Aorta (tissue), 5 donors: ENCODE measurements at places on chromosomes 1 and 21. TPM values are rescaled to one million over a fixed set of nuclear protein-coding genes. Genes with fewer than 3 reads are reported as not detected.

DNA sequence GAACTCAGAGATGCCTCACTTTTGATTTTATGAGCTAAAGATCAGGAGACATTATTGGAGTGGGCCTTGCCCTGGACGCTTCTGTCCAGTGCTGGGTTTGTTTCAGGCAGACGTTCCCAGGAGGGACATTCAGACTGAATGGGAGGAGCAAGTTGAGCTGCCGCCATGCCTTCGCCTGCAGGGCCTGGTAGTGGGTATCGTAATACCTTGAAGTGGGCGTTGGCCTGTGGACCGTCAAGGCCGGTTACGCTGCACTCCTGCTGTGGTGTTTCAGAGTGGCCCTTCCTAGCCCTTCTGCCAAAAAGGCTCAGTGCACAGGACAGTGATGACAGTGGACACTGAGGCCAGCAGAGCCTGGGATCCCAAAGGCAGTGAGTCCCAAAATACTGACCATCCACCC, 1.6 kb downstream of the FAM3B start:
- DNase-seq = no peak

DNA sequence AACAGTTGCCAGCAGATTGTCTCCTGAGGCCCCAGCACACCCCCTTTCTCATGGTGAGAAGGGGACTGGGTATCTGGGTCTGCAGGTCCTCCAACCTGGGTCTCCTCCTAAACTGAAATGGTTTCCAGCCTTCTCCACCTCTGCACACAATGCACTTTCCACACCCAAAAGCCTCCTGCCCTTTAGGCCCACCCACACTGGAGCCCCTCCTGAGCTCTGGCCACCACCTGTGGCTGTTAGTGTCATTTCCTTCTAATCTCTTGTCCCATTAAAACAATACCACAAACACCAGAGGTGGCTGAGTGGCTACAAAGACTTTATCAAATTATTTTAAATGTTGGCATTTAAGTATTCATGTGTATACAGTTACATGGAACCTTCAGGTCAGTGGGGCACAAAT, 11.5 kb downstream of the GPR3 start:
- no peak for DNase-seq

DNA sequence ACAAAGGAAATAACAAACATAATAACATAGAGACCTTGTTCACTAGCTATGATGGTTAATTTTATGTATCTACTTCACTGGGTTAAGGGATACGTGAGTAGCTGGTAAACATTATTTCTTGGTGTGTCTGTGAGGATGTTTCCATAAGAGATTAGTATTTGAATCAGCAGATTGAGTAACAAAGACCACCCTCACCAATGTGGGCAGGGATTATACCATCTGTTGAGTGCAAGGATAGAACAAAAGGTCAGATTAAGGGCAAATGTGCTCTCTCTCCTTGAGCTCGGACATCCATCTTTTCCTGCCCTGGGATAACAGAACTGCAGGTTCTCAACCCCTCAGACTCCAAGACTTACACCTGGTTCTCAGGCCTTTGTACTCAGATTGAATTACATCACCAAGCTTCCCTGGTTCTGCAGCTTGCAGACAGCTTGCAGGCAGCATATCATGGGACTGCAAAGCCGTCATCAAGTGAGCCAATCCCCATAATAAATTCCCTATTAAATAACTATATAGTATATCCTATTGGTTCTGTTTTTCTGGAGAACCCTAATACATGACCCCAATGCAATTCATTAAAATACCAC, 9.2 kb downstream of the SPATA6 start:
- DNase-seq = no peak

GRCh38 chr1:228363686-228364067, 43.0 kb downstream of the TRIM11 start:
- peak; percentile 31 for DNase-seq

DNA sequence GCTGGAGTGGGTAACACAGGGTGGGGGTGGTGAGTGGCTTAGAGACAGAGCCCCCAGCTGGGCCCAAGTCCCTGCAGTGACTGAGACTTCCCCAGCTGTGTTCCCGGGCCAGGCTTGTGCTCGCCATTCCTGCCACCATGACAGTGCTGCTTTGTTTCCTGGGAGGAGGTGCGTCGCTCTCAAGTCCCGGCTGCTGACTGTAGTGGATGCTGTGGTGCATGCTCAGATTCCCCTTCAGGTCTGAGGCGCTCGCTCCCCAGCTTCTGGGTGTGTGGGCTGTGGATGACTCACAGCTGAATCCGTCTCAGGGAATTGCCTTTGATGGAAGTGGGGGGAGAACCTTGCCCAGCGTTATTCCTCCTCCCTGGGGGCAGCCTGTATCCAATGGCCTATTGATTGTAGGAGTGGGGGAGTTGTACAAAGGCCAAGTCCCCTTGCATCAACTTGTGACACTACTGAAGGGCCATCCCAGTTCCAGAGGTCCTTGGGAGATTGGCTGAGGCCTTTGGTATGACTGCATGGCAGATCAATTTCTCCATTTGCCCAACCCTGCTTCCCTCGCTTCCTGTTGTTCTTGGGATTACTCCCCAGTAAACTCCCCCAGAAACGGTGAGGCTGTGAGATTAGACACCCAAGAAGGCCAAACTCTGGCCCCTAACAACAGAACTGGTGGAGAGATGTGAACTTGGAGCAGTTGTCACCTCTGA, 17.8 kb upstream of the POU3F1 start:
- no peak for DNase-seq

DNA sequence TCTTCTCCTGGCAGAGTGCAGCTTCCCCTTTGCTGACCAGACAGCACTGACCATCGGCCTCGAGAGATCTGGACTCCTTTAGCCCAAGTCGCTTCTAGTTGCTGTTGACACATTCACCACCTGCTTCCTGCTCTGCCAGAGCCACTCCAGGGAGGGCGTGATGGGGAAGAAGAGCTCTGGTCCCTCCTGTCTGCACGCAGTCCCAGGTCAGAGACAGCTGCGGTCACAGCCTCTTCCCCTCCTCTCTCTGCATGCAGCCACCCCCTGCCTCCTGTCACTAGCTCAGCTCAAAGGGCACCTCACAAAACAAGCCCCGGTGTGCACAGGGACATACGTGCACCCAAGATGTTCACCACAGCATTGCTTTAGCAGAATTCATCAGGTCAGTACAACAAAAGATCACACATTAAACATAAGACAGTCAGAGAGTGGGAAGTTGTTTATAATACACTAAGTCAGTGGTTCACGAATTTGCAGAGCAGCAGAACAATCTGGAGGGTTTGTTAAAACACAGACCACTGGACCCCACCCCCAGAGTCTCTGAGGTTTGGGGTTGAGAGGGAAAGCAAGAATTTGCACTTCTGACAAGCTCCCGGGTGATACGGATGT, 132.9 kb downstream of the SYF2 start:
- peak; percentile 60 for DNase-seq

- peak; percentile 51 for DNase-seq
These were observed 226.8 kb downstream of the LMX1A start for GRCh38 chr1:165129568-165130164.

DNA sequence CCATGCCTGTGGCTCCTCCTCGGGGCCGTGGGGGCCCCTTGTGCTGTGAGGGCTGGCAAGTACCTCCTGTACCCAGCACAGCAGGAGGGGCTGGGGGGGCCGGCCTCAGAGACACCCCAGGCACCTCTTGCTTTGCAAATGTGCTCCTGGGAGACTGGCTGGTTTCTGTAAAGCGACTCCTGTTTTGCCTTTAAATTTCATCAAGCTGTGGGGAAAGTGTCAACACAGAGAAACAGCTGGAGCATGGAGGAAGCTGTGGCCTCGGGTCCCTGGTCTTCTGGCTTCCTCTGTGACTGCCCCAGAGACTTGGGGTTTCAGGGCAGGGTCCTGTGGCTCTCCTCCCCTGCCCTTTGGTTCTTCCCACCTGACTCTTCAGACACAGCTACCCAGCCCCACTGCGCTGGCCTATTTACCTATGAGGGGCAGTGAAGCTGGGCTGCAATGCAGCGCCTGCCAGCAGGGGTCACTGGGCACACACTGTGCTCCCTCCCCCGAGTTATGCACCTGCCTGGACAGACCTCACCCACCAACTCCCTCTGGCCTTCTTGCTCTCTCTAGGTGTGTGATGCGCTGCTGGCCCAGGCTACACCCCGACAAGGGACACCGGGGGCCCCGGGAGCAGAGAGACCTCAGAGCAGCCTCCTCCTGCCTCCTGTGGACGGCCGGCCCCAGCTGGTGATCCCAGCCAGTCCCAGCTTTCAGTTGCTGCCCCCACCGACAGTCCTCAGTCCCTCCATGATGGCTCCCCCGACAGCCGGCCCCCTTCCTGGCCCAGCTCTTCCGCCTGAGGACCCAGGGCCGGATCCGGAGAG, 17.6 kb upstream of the PEX10 start:
- DNase-seq = no peak

DNA sequence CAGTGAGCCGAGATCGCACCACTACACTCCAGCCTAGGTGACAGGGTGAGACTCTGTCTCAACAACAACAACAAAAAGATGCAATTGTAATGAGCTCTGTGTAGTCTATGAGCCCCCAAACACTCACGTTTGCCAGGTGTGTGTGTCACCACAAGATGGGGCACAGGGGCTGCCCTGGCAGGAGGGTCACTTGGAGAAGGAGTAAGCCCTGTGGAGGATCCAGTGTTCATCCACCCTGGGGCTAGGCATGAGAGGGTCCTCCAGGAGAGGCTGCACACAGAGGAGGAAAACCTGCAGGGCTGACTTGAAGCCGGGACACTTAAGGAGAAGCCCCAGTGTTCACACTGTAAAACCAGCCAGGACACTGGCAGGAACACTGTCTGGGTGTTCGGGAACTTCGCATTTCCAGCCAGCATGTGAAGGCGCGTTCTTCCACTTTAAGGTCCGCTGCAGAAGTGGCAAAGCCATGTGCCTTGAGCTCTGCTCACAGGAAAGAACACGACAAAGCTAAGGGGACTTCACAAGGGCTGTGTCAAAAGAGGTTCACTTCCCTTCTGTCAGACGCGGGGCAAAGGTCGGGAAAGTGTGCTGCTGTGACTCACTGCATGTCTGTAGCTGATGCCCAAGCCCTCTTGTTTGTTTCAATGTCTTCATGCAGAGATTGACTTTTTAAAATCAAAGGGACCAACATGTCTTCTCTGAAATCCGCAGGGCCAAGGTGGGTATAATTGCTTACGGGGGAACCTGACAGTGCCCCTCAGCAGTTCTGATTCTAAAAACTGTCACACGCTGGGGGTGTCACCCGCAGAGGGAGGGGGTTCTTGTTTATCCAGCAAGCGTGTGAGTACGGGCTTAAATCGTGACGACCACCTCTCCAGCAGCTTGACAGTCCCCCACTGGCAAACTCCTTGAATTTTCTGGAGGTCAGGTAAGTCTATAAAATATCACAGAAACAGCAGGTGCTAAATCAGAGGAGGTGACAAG, 102.8 kb downstream of the RIPK4 start:
- DNase-seq = no peak

GRCh38 chr21:37061926-37062592, 10.8 kb downstream of the PIGP start:
- no peak for DNase-seq

- no peak for DNase-seq
These were observed 30.3 kb upstream of the CEP350 start for GRCh38 chr1:179924268-179924667.

DNA sequence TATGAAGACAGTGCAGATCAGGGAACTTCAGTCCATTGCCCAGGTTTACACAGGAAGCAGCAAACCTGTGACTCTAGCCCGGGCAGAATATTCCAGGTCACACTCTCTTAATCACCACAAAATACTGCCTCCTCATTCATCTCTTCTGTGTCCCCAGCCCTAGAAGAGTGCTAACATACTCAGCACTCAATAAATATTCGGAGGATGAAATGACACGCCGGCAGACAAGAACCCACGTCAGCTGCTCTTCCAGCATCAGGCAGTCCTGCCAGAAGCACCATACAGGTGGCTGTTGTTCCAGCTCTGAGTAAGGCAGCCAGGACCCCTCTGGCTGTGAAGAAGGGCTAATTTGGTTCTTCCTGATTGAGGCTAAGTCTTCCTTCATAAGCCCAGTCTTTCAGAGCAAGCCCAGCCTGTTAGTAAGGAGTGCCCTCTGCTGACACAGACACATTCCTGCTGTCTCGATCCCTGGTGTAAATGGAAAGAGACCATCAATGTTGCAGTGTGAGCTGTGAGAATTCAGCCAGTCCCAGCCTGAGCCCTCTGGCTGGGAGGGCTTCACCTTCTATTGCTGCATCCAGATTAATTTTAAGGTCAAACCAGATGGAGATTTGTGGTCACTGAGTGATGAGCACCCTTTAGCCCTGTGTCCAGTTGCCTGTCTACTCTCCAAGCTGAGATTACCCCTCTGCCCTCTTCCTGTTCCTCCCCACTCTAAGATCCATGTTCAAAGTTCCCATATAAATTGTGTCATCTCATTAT, 45.0 kb upstream of the KIRREL1 start:
- DNase-seq = no peak

DNA sequence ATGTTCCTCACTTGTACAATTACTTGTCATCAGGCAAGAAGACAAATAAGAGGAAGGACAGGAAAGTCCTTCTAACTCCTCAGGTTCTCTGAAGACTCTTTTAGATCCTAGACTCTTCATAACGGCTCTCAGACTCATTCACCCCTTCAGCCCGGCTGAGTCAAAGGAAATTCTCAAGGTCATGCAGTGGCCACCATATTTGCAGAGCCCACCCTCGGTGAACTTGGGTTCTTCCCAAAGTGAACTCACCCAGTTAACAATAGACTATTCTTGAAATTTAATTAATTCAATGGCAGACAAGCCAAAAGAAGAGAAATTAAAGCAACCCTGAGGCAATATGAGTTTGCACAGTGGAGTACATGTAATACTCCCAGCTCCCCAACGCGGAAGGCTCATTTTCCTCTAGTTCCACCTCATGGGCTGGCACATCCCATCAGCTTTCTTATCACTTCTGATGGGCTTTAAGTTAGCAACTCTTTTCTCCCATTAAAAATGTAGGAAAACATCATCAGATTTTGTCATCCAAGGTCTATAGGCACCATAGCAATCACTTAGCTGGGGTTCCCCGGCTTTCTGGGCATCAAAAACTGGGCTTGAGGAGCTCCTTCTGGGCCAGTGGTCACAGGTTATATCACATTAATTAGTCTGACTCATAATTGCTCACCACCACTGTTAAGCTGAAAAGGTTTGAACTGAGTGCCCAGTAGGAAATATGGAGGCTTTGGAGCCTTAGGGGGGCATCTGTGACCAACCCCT, 27.8 kb upstream of the TIAM1 start:
- DNase-seq = no peak

GRCh38 chr1:197468543-197469175, 200.6 kb downstream of the CRB1 start:
- DNase-seq = no peak

GRCh38 chr1:101389547-101389929, 152.7 kb downstream of the S1PR1 start:
- DNase-seq = no peak

The RGSL1 gene
- total RNA-seq = not detected

The NCDN gene
- 20.4 TPM for total RNA-seq

The S100B gene
- total RNA-seq = 8.7 TPM

The SEC16B gene
- 2.4 TPM for total RNA-seq

The CD101 gene
- 1.2 TPM for total RNA-seq

The FBXO44 gene
- 10.4 TPM for total RNA-seq

The LDLRAD1 gene
- total RNA-seq = not detected

The LBR gene
- 48.4 TPM for total RNA-seq

The GBP4 gene
- total RNA-seq = 17.7 TPM

The STUM gene
- total RNA-seq = 2.7 TPM

The USH2A gene
- not detected for total RNA-seq

The KRTAP8-1 gene
- total RNA-seq = not detected

The HSPA6 gene
- 19.0 TPM for total RNA-seq

The PINK1 gene
- total RNA-seq = 90.2 TPM

The CLCA4 gene
- 0.13 TPM for total RNA-seq
